Mesothelial cell of epicardium (in vitro differentiated cells): ENCODE measurements at places on chromosomes 13 and 19.

DNA sequence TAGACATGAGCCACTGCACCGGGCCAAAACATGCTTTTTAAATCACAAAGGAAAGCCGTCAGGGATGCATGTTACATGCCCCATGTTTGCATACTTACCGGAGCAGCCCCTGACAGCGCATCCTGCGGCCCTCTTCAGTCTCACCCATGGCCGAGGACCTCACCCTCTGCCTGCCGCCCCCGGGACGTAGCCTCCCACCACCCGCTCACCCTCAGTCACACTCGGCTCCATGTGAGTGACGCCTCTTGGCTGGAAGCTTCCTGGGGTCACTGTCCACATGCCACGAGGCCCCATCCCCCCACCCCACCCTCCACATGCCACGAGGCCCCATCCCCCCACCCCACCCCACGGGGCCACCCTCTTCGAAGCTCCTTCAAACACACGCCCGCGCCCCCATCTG lies 46.1 kb upstream of the SPACA7 start:
- no peak for DNase-seq

DNA sequence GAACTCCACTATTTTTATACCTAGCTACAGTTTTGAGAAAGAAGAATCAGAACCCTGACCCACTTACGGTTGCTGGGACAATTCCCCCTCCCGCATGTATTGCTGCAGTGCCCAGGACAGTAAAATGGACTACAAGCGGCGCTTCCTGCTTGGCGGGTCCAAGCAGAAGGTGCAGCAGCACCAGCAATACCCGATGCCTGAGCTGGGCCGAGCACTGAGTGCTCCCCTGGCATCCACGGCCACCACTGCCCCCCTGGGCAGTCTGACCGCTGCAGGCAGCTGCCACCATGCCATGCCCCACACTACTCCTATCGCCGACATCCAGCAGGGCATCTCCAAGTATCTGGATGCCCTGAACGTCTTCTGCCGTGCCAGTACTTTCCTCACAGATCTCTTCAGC lies 46.0 kb downstream of the GARRE1 start:
- DNase-seq: no peak

- no peak for DNase-seq
Observed at GRCh38 chr13:52878831-52879230, 30.4 kb upstream of the PCDH8 start.

GRCh38 chr19:8702350-8702749 lies 3.8 kb upstream of the ACTL9 start:
- DNase-seq: no peak

DNA sequence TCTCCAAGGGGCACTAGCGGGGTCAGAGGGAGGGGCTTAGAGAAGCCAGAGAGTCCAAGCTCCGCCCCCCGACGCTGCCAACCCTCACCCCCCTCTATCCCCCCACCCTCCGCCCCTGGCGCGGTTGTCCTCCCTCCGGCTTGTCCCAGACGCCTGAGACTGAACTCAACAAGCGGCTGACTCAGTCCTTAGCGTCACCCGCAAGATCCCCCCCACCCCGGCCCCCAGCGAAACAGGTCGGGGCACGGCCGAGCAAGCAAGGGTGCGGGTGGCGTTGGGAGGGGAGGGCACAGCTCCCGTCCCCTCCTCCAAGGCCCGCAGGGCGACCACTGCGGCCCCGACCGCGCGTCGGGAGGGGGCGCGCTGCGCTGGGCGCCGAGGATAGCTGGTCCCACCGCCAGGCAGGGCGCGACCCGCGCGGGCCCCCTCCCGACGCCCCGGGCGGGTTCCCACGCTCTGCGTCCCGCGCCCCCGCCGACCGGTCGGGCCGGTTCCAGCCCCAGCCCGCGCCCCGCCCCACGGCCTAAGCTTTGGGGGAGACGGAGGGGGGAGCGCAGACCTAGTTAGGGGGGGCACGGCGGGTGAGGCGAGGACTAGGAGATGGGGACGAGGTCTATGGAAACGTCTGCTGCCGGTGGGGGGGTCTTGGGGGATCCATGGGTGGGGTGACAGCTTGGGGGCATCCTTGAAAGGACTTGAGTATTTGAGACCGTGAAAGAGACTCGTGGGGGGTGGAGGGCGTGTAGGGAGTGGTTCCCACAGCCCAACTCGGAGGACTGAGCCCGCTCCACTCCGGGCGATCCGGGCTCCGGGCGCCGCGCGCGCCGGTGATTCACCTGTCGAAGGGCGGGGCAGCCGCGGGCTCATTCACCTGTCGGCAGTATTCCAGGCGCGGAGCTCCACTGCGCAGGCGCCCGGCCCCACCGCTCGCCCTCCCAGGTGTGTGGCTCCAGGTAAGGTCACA lies 5.1 kb downstream of the NOTCH3 start:
- DNase-seq: peak; percentile 74

DNA sequence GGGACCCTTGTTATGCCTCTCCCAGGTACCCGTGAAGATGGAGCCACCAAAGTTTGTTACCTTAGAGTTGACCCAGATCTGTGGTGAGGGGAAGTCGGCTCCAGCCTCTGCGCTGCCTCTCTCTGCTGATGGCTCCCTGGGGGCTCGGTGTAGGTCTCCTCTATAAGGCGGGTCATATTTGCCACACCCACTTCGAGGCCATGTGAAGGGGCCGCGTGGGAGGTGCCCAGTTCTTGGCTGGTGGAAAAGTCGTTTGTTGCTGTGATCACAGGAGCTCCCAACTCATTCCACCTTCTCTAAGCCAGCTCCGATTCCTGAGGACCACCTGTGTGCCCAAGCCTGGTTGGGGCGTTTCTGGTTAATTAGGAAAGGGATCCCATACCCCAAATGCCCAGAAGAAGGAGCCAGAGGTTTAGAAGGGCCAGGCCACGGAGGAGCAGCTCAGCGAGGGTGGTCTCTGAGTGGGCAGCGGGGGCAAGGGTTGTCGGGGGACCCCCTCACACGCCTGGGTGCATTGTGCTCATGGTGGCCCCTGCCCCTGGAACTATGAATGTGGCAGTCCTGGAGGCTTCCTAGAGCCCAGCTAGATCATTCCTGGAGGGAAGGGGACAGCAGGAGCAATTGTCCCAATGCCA lies 296.5 kb downstream of the ZNF536 start:
- DNase-seq: no peak

GRCh38 chr13:41049480-41050440 lies 11.5 kb upstream of the WBP4 start:
- DNase-seq: no peak

GRCh38 chr19:15324791-15325519 lies 7.4 kb downstream of the BRD4 start:
- no peak for DNase-seq

GRCh38 chr13:108708921-108709320 lies 79.5 kb downstream of the MYO16 start:
- no peak for DNase-seq

- no peak for DNase-seq
Observed at GRCh38 chr13:33135097-33135496, 118.9 kb downstream of the KL start.

DNA sequence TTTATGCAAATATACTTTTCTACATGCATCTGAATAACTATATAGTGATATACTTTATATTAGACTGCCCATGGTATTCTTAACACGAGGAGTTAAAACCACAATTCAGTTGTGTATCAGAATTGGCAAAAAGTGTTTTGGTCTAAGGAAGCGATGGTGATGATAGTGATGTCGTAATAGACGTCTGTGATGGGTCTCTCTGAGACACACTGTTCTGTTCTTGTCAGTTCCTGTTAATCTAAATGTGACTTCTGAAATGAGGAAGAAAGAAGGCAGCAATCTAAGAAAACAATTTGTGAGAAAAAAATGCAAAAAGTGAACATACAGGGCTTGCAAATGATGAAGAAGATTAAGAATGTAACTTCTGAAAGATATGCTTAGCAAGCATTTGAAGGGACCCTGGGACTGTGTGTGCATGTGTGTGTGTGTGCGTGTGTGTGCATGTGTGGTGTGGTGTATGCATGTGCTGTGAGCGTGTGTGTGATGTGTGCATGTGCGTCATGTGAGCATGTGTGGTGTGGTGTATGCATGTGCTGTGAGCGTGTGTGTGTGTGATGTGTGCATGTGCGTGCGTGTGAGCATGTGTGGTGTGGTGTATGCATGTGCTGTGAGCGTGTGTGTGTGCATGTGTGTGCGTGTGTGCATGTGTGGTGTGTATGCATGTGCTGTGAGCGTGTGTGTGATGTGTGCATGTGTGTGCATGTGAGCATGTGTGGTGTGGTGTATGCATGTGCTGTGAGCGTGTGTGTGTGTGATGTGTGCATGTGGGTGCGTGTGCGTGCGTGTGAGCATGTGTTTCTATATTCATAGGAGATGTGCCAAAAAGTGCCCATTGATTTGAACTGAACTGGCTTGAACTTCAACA lies 131.8 kb downstream of the IRS2 start:
- DNase-seq: no peak

- DNase-seq: peak; percentile 62
Observed at GRCh38 chr13:22925881-22926747, 254.7 kb upstream of the SGCG start.

- DNase-seq: no peak
Observed at GRCh38 chr13:44768239-44768638, 192.1 kb upstream of the TSC22D1 start.

GRCh38 chr19:41882568-41883462 lies at the start of gene ARHGEF1:
TSS of gene ARHGEF1 (plus strand) at chr19:41883184. CDS start at chr19:41888083, 4,899 bp downstream.
- DNase-seq: peak; percentile 26

- no peak for DNase-seq
Observed at GRCh38 chr19:47161876-47162489, 31.3 kb downstream of the SAE1 start.

DNA sequence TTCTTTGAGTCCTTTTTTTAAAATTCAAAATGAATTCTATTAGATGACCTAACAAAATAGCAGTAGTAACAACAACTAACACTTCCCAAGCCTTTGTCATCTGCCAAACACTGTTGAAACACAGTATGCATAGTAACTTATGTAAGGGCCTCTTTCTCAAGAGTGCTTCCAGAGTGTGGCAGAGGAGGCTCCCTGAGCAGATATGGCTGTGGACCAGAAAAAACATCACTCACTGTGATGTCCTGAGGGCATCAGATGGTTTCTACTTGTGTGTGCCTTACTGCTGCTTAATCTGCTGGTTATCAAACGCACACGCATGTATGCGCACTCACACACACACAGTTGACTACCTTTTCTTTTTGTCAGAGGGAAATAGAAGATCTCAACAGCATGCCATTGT lies 110.8 kb downstream of the DLEU7 start:
- no peak for DNase-seq

DNA sequence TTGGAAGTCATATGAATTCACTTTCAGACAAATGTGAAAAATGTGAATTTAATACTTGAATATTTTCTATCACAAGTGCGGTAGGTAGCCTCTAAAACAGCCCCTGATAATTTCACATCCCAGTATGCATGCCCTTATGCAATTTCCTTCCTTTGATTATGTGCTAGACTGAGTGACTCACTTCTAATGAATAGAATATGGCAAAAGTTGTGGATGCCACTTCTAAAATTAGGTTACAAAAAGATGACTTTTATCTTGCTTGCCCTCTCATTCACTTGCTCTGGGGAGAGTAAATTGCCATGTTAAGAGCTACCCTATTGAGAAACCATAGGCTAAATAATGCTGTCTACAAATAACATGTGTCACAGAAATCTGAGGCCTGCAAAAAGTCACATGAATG lies 402.5 kb upstream of the PCDH9 start:
- no peak for DNase-seq

- no peak for DNase-seq
Observed at GRCh38 chr13:99392470-99393135, 85.4 kb upstream of the GPR183 start.

DNA sequence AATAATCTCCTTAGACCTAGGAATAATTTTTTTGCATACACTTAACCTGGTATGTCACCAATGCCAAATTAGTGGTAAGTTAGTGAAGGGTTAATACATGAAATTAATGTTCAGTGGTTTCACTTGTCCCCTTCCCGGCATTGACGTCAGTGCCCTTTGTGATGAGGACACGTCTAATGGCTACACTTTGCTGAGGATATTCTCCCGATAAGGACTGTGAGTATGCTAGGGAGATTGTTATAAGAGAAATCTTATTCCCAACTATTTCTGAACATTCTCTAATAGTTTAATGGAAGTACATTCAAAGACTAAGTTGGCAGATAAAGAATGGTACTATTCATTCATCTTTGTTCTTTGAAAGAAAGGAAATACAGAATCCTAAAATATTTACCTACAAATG lies 102.4 kb downstream of the TNFRSF19 start:
- DNase-seq: no peak

GRCh38 chr19:15550929-15551292 lies 42.6 kb downstream of the CYP4F22 start:
- no peak for DNase-seq

GRCh38 chr13:101258509-101258908 lies 157.8 kb downstream of the NALCN start:
- no peak for DNase-seq

DNA sequence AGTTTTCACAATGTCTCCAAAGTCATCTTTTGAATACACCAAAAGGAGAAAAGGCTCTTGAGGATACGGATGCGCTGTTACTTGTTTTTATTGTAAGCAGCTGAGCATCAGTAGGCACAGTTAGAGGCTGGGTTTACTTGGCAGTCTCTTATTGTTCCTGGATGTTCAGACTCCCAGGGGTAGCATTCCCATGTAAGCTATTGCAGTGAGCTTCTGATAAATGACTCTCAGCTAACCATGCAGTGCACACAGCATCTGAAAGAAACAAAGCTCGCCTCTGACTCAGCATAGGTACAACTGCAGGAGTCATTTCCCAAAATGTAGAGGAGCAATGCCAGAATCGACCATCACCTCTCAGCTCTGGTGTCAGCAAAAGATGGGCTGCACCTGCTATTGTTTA lies 84.8 kb downstream of the DCT start:
- DNase-seq: no peak

- DNase-seq: no peak
Observed at GRCh38 chr13:80047406-80047805, 293.5 kb downstream of the SPRY2 start.

DNA sequence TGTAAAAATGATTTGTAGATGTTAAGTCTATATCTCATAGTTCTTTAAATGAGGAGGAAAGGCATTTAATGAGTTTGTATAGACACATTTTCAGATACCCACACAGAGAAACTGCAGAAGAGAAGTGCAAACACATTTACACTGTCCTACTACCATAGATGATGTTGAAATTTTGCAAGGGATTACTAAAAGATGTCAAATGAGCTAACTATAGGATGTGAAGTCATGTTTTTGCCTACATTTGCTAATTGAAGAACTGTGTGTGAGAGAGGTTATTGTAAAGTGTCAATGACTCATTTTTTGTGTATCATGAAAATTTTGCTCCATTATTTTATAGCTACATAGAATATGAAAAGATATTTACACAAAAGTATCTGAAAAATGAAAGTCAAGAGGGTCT lies 178.9 kb downstream of the ITGBL1 start:
- no peak for DNase-seq

GRCh38 chr13:36807616-36808015 lies 11.4 kb upstream of the RFXAP start:
- DNase-seq: no peak
